ENCODE measurements at places on chromosomes 1 and 21. TPM values are rescaled to one million over a fixed set of nuclear protein-coding genes. Genes with fewer than 3 reads are reported as not detected.

The FCAMR gene
- not detected for polyA plus RNA-seq

The ASAP3 gene
- polyA plus RNA-seq: 11.1 TPM

The CRP gene
- polyA plus RNA-seq: not detected

The EVA1B gene
- polyA plus RNA-seq: 1.9 TPM

The HOOK1 gene
- 1.9 TPM for polyA plus RNA-seq

The LCE2D gene
- polyA plus RNA-seq: not detected

The TM2D1 gene
- 34.7 TPM for polyA plus RNA-seq

The DLGAP3 gene
- polyA plus RNA-seq: 0.02 TPM

The EXOSC10 gene
- polyA plus RNA-seq: 72.4 TPM

DNA sequence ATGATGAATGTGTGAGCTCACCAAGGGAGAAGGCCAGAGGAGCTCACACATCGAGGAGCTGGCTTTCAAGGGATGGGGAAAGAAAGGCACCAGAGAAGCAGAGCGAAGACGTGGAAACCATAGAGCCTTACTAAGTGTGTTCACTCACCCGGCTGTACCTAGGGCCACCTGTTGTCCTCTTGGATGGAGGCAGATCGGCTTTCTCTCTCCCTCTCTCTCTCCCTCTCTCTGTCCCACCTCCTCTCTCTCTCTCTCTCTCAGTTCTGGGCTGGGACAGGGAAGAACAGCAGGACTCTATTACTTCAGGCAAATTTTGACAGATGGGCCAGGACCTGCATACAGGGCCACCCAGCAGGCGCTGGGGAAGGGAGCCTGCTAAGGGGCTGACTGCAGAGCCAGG lies 64.8 kb downstream of the HIVEP3 start:
- DNase-seq: no peak

DNA sequence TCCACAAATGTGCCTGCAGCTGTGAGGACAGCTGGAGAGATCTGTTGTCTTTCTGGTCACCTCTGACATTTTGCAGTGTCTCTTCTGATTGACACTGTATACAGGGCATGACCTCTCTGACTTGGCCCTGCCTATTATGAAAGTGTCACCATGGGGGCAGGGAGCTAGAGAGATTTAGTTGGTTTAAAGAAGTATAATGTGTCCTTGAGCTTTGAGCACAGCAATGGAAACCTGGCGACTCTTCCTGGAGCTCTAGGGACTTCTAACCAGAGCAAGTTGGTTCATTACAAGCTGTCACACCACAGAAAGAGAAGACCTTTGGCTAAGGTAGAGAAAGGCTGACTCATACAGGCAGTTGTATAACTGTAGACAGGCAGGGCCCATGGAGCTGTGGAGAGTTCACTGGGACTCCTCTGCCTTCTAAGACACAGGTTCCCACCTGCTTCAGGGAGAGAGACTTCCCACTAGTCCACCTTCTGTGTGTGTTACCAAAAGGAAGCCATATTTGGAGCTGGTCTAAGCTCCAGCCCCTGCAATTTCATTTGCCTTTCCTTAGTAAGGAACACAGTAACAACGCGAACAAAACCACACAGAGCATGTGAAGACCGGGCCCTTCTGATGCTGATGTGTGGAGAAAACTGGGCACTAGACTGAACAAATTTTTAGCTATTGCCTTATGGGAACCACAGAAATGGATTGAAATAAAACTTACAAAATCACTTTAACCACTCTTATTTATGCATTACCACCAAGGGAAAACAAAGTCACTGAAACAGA lies 90.5 kb upstream of the ADAR start:
- no peak for DNase-seq

- DNase-seq: no peak
These were observed 117.4 kb downstream of the MAGI3 start for GRCh38 chr1:113507552-113508214.

GRCh38 chr1:27689423-27690173 lies 17.6 kb upstream of the IFI6 start:
- no peak for DNase-seq

GRCh38 chr1:234315588-234315987 lies 57.7 kb upstream of the COA6 start:
- DNase-seq: no peak

- DNase-seq: no peak
These were observed 9.3 kb downstream of the NEK7 start for GRCh38 chr1:198165927-198166647.

DNA sequence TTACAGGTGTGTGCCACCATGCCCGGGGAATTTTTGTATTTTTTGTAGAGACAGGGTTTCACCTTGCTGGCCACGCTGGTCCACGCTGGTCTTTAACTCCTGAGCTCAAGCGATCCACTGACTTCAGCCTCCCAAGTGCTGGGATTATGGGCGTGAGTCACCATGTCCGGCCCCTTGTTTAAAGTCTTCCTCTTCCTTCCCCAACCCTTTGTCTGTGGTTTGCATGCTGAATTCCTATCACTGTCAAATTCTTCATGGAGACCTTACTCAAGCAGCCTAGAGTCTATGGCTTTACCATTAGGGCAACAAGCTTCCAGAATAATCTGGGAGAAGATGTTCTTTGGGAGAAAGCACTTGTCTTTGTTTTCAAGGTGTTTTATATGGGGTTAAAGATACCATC lies 34.7 kb downstream of the B3GALT5 start:
- no peak for DNase-seq

GRCh38 chr1:38652217-38652616 lies 207.4 kb downstream of the RRAGC start:
- DNase-seq: no peak

- DNase-seq: no peak
These were observed 10.0 kb upstream of the FAAP20 start for GRCh38 chr1:2204415-2205190.

- DNase-seq: peak; percentile 62
These were observed 13.2 kb downstream of the MX2 start for GRCh38 chr21:41374867-41375533.

DNA sequence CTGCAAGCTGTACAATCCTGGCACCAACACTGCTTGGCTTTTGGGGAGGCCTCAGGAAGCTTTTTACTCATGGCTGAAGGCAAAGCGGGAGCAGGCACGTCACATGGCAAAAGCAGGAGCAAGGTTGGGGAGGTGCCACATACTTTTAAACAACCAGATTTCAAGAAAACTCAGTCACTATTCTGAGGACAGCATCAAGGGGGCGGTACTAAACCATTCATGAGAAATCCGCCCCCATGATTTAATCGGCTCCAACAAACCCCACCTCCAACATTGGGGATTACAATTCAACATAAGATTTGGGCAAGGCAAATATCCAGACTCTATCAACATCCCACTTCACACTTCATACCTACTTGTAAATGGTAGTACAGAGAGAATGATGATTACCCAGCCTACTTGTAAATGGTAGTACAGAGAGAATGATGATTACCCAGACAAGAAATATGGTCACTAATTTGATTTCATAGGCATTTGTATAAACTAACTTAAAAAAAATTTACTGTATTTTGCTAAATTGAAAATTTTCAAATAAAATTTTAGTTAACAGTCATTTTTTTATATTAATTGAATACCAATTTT lies 24.9 kb downstream of the ATP5PF start:
- DNase-seq: no peak

GRCh38 chr1:25484096-25484495 lies 53.4 kb downstream of the MACO1 start:
- DNase-seq: no peak

DNA sequence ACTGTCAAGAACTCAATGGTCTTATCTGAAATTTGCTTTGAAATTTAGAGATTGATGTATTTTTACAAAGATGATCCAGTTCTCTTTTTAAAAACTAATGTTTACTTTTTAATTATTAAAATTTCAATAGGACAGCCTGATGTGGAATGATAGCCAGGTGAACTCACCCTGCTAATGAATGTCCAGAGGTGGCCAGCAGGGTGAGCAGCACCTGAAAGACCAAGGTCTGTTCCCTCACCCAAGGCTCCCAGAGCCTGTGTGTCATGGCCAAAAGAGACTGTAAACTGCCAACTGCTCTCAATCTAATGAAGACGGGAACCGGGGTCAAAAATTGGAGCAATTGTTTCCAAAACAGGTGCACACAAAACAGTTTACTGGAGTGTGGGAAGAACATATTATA lies 340.4 kb downstream of the DISC1 start:
- no peak for DNase-seq

GRCh38 chr1:14891991-14892390 lies 261.6 kb upstream of the TMEM51 start:
- no peak for DNase-seq

GRCh38 chr1:216310776-216311175 lies 112.5 kb downstream of the USH2A start:
- DNase-seq: peak; percentile 44

DNA sequence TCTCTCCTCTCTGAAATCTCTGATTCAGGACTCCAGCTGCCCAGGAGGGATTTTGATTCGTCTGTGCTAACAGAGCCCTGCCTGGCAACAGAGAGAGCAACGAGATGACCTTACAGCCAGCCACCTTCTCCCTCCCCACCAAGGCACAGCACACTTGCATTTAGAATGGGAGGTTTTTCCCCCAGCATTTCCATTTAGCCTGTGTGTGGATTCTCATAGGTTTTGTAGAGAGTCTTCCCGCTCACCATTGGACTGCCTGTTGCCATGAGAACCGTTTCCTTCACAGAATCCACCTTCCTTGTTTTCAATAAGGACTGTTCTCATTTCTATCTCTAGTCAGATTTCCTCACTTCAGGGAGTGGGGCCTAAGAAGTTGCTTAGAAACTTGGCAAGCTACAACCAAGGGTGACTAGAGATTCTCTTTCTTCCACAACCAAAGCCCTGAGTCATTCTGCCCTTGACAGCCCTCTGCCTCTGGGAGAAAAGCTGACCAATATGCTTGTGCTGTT lies 5.8 kb upstream of the IKBKE start:
- peak; percentile 74 for DNase-seq

DNA sequence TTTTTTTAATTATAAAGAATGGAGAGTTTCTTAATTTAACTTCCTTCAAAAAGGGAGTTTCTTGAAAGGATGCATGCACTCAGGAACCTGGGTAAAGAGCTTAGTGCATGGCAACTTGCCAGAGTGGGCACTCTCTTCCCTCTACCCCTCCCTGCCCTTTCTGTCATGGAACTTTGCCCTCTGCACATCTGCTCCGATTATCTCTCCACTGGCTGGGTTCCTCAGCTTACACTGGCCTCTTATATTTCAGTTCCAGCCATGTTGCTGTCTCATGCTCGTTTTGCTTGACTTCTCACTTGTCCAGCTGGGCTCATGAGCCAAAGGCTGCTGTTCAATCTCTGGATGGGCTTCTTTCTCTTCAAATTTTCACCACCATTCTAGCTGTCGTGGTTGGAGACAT lies 87.0 kb downstream of the NCAM2 start:
- DNase-seq: no peak

GRCh38 chr1:231487019-231487418 lies 41.5 kb upstream of the TSNAX start:
- no peak for DNase-seq

DNA sequence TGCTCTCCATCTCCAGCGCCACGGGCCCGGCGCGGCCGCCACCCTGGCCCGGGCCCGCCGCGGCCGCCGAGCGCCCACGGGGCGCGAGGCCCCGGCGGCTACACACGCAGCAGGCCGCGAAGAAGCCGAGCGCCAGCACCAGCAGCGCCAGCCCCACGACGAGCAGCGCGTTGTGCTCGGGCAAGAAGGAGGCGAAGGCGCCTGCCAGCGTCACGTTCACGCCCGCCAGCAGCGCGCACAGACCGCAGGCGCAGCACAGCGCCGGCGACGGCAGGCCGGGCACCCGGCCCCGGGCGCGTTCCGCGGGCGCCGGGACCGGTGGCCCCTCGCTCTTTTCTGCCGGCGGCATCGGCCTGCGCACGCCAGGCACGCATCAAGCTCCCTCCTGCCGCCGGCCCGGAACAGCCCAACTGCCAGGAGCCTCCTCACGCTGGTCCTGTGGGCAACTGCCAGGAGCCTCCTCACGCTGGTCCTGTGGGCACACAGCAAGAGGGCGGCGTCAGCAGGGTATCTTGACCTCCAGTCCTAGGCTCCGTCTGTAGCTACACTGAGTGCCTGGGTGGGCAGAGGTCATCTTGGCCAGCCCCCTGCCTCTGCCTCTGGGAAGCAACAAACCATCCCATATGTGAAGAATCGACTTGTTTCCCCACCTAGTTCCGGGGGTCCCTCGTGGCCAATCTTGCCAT lies 18.1 kb downstream of the KNCN start:
- DNase-seq: no peak

DNA sequence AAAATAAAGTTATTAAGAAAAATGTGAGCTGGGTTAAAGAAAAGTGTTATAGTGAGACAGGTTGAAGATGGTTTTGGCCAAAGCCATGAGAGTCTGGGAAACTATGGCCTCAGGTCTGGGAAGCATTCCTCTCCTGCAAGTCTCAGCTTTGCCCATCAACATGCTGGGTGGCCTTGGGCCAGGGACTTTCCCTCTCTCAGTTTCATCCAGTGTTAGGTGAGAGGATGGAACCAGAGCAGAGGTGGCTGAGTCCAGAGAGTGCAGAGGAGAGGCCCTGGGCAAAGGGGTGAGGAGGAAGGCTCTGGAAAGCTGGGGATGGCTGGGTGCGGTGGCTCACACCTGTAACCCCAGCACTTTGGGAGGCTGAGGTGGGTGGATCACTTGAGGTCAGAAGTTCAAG lies 10.5 kb downstream of the PADI2 start:
- DNase-seq: peak; percentile 70

DNA sequence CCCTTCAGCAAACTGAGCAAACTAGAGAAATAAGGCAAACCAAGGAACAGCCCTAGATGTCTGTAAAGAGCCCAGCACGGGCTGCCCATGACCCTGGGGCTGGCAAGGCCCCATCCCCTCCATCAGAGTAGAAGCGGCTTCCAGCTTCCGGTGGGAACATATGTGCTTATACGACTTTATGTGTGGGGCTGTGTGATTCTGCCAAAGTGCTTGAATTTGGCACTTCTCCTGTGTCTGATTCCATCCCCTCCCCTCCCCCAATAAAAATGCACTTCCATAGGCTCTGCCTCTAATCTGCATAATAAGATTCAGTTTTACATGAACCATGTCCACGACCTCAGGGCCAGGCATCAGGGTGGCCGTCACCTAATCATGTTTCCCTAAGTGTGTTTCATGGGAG lies 236.6 kb downstream of the DSCAM start:
- DNase-seq: no peak

DNA sequence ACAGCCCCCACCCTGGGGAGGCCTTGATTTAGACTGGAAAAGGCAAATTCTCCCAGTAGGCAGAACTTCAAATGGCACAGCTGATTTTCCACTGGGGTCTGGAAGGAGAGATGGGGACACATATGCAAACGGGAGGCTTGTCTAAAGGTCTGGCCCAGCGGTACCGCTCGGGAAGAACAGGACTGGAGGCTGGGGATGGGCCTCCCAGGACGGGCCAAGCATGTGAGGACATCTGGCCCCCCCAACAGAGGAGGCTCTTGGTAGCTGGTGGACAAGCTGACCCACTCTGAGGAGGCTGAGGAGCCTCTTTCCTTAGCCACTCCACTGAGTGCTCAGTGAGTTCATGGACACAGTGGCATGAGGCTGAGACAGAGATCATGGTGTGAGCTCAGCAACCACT lies 170.0 kb downstream of the NPHP4 start:
- DNase-seq: no peak

DNA sequence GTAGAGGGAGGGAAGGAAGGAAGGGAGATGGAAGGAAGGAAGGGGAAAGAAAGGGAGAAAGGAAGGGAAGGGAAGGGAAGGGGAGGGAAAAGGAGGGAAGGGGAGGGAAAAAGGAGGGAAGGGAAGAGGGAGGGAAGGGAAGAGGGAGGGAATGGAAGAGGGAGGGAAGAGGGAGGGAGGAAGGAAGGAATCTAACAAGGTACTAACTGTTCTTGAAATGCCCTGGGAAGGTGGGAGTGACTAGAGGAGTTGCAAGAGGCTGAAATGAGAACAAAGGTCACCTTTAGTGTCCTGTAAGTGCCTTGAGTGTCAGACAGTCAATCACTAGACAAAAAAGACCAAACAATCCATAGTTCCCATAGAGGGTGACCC lies 2.3 kb upstream of the ATP2B4 start:
- DNase-seq: no peak

Data from mammary epithelial cell (primary cell).